GM23338 (cell line): ENCODE measurements at places on chromosomes 1 and 21.

DNA sequence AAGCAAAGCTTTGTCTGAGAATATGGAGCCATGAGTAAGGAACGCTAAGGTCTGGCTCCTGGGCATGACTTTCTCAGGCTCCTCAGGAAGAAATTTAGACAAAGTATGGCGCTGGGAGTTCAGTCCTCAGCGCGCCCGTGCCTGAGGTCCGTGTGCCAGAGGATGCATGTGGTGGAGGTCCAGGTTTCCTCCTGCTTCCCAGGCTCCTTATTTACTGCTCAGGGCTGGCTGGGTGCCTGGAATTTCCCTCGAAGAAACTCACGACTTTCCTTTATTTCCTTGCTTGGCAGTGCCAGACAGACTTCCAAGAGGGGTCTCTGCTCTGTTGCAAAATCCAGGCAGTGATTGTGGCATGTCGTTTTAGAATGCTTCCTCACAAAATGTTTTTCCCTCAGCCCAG lies 13.3 kb downstream of the GCSAML start:
- no peak for DNase-seq

DNA sequence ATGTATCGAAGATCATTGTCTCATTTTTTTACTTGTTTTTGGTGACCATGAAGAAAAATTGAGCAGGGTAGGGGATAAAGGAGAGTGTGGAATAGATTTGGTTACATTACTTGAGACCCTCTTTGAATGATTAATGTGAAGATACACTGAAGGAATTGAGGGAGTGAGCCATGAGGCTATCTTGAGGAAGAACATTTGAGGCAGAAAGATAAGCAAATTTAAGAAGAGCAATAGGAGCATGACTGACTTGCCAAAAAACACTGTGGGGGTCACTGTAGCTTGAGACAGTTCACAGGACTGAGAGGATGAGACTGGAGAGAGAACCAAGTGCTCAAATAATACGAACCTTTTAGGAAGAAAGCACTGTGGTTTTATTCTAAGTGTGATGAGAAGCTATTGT lies 43.1 kb upstream of the PTPRC start:
- no peak for DNase-seq

DNA sequence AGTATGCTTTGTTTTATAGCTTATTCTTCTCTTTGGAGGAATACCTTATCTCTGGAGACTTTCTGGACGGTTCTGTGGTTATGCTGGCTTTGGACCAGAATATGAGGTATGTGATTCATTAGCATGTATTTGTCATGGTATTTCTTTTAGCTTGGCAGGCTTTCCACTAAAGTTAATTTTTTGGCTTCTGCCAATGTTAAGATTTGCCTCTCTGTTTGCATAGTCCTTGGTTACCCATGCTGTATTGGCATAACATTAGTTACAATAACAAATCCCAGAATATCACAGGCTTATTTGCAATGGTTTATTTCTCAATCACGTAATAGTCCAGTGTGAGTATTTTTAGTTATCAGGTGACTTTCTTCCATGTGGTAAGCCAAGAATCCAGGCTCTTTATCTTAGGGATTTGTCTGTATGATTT lies 9.7 kb downstream of the ZMPSTE24 start:
- DNase-seq: no peak

DNA sequence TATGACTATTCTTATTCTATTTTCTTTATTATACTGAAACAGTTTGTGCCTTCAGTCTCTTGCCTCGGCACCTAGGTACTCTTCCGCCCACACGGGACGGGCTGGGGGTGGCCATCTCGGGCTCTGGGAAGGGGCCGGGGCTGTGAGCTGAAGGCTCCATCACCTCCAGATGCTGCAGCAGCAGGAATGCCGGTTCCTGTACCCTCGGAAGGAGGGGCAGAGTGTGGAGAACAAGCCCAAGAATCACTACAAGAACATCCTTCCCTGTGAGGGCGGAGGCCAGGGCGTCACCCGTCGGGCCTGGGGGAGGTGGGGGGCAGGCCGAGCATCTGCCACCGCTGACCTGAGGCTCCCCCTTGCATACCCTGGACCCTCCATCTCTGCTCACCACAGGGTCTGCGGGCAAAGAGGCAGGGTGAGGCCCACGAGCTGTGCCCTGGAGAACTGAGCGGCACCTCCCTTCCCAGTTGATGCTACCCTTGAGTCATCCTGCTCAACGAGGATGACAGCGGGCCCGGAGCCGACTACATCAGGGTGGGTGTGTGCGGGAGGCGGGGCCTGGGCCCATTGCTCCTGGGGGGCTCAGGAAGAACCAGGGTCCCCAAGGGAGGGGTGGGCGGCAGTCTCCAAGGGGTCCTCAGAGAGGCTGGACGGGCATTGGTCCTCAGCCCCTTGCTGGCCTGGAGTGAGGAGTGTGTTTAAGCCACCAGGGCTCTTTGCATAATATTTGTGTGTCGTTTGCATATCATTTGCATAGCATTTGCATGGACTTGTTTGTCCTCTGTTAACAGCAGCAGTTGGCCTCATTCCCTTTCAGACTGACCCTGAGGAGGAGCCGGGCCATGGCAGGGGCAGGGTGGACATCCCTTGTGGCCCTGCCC lies 7.5 kb downstream of the RNF223 start:
- DNase-seq: no peak

DNA sequence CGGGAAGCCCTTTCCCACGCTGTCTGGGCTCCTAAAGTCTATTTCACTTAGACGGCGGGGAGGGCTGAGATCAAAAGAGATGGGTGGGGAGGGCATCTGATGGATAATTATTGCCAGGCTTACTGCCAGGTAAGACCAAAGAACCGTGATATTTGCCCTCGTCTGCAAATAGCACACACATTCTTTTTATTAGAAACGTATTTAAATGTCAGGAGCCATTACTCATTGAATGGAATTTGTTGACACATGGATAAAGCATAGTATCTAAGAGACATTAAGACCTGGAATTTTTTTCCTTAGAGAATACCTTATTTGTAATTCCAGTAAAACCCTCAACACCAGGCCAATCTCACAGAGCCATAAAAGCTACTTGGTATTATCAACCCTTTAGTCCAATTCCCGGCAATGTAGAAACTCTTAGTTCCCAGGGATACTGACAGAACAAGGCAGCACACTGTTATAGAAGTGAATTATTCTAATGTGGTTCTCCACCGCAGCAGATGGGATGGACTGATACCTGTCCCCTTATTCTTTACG lies 10.6 kb downstream of the URB1 start:
- no peak for DNase-seq

- no peak for DNase-seq
These were observed 21.1 kb downstream of the SLC25A24 start for GRCh38 chr1:108179018-108179417.

- DNase-seq: no peak
These were observed 428 bp upstream of the ZNF678 start for GRCh38 chr1:227562933-227563323.
